ENCODE measurements at places on chromosomes 7 and 10. TPM values are rescaled to one million over a fixed set of nuclear protein-coding genes. Genes with fewer than 3 reads are reported as not detected.

DNA sequence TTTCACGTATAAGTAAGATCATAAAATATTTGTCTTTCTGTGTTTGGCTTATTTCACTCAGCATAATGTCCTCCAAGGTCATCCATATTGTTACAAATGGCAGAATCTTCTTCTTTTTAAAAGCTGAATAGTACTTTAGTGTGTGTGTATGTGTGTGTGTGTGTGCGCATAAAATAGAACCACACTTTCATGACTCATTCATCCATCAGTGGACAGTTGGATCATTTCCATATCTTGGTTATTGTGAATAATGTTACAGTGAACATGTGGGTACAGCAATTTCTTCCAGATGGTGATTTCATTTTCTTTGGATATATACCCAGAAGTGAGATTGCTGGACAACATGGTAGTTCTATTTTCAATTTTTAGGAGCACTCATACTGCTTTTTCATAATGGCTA lies 622.4 kb downstream of the NRG3 start:
- DNase-seq = no peak

- DNase-seq = no peak
Measured at GRCh38 chr10:78565841-78566240, 502.9 kb upstream of the ZMIZ1 start.

DNA sequence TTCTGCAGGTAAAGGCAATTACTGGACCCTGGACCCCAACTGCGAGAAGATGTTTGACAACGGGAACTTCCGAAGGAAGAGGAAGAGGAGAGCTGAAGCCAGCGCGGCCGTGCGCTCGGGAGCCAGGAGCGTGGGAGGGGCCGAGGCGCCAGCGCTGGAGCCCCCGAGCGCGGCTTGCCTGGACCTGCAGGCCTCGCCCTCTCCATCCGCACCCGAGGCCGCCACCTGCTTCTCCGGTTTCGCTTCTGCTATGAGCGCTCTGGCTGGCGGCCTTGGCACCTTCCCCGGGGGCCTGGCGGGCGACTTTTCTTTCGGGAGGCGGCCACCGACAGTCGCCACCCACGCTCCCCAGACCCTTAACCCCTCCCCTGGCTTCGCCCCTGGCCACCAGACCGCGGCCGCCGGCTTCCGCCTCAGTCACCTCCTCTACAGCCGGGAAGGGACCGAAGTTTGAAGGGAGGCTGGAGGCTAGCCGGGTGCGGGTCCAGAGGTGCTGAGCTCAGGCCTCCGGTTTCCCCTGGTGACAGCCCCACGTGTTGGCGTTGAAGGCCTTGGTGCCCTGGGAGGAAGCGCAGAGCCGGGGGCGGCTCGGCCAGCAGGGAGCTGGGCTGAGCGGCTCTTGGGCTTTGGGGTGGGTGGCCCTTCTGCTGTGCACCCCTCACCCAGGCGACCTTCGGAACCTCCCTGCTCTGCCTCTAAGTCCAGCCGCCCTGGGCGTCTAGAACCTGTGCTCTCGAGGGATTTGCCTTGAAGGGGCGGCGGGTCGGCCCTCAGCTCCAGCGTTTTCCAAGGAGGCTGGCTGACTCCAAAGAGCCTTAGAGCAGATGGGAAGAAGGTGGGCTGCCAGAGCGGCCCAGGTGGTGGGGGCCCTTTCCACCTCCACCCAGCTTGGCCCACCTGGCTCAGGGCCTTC lies 1.8 kb downstream of the FOXI2 start:
- no peak for DNase-seq

- DNase-seq = no peak
Measured at GRCh38 chr10:13827076-13827797, 240.5 kb downstream of the PRPF18 start.

DNA sequence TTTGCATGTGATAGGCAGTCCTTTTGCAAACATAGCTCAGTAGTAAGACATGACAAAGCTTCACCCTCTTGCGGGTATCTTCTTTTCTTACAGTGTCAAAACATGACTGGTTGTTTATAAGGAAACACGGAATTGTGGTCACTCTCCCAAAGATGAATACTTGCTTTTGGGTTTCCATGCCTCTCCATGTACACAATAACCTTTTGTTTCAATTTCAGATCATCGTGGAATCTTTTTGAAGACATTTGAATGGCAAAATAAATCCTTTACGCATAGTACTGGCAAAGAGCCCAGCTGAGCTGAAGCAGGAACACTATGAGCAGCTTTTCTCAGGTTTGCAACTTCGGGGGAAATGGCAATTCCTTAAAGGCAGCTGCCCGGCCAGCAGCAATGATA lies 156.8 kb upstream of the FRMD4A start:
- DNase-seq = no peak

- no peak for DNase-seq
Measured at GRCh38 chr7:100378114-100378755, 4.9 kb downstream of the PILRA start.

DNA sequence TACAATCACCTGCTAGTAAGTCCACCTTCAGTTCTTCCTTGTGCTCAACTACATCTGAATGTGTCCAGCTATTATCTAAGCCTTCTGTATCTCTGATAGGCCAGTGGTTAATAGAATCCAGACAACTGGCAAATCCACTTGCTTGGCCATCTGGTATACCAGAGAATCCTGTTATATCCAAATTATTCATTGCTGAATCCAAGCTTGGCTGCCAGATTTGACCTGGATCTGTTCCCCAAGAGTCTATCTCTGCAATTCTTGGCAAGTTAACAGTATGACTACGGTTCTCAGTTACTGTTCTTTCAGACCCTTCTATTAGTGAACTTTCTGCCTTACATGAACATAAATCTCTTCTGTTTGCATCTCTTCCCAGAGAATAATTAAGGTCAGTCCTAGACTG lies 154.6 kb upstream of the TARP start:
- no peak for DNase-seq

- no peak for DNase-seq
Measured at GRCh38 chr10:12908773-12909172, 92.7 kb downstream of the CCDC3 start.

DNA sequence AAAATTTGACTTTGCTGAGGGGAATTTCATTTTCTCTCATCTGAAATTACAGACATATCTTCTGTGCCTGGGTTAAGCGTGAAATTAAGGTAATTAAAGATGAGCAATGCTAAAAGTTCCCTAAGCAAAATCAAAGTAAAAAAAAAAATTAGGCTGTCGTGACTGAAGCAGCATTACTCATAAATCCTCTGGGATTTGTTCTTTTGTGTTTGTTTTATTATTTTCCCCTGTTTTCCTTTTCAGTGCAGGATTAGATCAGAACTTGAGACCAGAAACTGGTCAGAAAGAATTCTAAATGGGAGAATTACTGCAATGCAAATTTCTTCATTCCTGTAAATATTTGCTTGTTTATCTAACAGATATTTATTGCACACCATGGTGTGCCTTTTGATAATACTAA lies 141.4 kb upstream of the BET1 start:
- no peak for DNase-seq

DNA sequence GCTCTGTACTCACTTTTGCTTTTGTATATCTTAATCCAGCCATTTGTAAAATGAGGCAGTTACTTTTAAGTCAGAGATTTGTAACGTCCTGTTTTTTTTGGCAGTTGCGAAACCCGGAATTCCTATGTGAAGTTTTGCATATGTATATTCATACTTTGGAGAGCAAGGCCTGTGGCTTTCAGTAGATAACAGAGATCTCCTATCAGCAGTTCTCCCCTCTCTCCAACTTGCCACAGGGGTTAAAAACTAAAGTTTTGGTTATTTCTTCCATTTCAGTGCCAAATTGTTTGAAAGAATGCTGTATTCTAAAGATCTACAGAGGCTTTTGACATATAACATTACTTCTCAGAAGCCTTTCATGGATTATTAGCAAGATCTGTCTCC lies 102.4 kb downstream of the EXOC4 start:
- DNase-seq = no peak

DNA sequence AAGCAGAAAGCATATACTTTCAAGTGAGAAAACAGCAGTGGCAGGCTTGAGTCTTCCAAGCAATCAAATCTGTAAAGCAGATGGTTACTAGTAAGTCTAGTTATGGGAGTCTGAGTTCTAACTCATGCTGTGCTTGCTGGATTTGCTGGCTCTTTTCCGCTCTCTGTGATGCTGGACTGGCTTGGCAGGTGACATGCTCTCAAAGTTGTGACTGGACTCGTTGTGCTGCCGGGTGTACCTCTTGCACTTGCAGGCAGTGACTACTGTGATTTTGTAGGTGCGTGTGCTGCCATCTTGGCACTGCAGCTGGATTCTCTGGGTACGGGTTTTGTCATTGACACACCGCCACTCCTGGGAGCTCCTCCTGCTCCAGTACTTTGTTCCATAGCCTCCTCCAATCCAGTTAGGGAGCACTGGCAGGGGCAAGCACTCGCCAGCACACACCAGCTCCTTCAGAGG lies 3.1 kb downstream of the SOSTDC1 start:
- DNase-seq = no peak

- no peak for DNase-seq
Measured at GRCh38 chr7:109864230-109864629, 1226.7 kb upstream of the LRRN3 start.

DNA sequence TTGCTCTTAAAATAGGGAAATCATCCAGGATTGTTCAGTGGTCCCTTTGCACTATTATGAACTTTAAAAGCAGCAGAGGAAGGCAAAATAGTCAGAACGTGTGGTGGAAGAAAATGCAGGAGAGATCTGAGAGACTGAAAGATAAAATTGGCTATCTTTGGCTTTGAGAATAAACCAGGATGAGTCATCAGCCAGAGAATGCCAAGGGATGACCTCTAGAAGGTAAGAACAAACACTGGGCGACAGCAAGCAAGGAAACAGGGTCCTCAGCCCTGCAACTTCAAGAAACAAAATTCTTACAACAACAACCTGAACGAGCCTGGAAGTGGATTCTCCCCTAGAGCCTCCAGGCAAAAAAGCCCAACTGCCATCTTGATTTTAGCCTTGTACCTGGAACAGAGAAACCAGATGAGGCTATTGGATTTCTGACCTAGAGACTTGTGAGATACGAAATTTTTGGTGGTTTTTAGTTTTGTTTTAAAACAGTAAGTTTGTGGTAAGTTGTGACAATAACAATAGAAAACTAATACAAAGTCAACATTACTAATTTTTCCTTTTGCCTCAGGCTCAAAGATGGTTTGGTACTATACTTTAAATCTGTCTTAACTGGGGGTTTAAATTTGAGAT lies 130.2 kb upstream of the CNTNAP2 start:
- DNase-seq = no peak

DNA sequence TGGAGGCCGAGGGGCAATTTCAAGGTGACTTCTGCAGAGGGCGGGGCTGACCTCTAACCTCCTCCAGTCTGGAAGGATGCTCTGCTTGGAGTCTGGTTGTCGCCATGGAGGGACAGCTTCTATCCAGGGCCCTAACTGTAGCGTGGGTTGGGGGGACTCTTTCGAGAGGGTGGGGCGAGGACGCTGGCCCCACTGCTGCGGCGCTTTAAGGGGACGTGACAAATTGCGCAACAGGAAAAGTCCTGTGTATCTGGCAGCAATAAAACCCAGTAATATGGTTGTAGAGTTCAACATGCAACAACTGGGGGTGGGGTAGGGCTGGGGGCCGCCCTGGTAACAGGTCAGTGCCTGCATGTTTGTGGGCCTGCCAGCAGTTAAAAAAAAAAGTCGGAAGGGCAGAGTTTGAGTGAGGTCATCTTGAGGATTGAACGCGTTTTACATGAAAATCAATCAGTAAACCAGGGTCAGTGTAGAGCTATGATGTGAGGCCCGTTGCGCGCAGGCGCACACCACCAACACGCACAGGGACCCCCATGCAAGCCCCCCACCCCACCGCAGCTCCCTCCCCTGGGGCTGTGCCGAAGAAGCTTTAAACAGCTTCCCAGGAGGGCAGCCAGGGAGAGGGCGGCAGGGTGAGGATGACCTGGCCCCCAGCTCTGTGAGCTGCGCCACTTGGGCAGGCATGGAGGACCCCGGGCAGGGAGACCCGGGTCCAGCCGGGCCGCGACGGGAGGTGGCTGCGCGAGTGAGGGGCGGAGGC lies 4.3 kb downstream of the SHH start:
- DNase-seq = no peak

- no peak for DNase-seq
Measured at GRCh38 chr7:117158941-117159697, 163.7 kb downstream of the WNT2 start.

DNA sequence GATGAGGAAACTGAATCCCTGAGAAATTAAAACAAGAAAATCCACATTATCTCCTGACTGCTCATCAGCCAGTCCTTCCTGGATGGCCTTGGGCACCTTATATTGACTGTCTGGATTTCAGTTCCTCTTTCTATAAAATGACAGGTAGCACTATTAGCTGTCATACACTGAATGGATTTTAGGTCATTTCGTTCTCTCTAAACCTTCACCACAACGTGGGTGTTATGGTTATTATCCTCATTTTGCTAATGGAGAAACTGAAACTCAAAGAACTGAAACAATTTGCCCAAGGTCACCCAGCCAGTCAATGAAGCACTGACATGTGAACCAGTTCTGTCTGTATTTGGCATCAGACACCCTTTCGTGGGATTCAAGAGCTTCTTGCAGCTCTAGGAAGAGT lies 193.8 kb downstream of the CYP26A1 start:
- no peak for DNase-seq

GRCh38 chr10:85995791-85996190 lies 370.8 kb downstream of the GRID1 start:
- no peak for DNase-seq

GRCh38 chr7:145534301-145534700 lies 582.3 kb upstream of the CNTNAP2 start:
- DNase-seq = no peak

DNA sequence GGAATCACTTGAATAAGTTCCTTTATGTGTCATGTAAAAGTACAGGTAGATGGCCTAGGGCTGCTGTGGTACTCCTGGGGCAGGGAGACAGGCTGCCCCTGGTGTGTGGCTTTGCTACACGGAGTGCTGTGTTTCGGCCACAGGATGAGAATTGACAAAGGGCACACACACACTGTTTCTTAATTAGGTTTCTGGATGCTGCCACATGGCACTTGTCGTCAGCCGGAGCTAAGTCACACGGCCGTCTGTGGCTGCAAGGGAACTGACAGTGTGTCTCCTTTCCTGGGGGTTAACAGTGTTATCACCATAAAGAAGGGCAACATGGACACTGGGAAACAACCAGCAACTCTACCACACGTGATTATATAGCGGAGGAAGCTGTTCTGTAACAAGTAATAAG lies 55.7 kb upstream of the CREB5 start:
- no peak for DNase-seq

- DNase-seq = no peak
Measured at GRCh38 chr7:30788640-30789333, 17.6 kb downstream of the MINDY4 start.

TACR2 gene
- 0.10 TPM for polyA plus RNA-seq

NODAL gene
- 0.26 TPM for polyA plus RNA-seq

C1GALT1 gene
- 40.8 TPM for polyA plus RNA-seq

LEP gene
- polyA plus RNA-seq = 0.42 TPM

OTUD1 gene
- 29.7 TPM for polyA plus RNA-seq

LIPF gene
- 0.14 TPM for polyA plus RNA-seq

HOXA11 gene
- 33.0 TPM for polyA plus RNA-seq

THSD7A gene
- 89.8 TPM for polyA plus RNA-seq

All from right renal cortex interstitium (tissue), 3 donors.